ENCODE measurements at places on chromosomes 11 and 22. TPM values are rescaled to one million over a fixed set of nuclear protein-coding genes. Genes with fewer than 3 reads are reported as not detected.

GRCh38 chr11:21260101-21260500 is 590.7 kb downstream of the NELL1 start:
- H3K36me3 ChIP-seq: no peaks in the 10 kb centered on the region
- no peaks in the 10 kb centered on the region for H3K4me1 ChIP-seq
- no peak overlapping the region for H3K27ac ChIP-seq
- H3K4me3 ChIP-seq: no peak overlapping the region

DNA sequence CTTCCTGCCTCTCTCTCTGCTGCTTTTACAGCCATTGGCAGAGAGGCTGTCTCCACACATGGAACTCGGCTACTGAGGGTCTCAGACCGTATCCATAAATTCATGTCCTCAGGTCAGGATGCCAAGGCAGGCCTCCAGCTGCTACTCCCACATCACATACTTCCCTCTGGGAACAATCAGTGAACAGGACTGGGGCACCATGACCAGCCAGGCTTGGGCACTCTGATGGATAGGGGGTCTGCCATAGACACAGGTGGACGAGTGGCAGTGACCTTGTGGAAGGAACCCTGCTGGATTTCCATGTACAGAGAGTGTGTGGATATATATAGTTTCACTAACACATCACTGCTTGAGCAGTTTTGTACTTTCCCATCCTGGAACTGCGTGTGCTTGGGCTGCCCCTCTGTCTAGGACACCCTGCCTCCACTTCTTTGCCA is 97.7 kb upstream of the PARVA start:
- H3K36me3 ChIP-seq: no peaks in the 10 kb centered on the region
- DNase-seq: no peak
- no peak overlapping the region for H3K27ac ChIP-seq
- H3K4me3 ChIP-seq: no peak overlapping the region
- H3K27me3 ChIP-seq: no peaks in the 10 kb centered on the region

DNA sequence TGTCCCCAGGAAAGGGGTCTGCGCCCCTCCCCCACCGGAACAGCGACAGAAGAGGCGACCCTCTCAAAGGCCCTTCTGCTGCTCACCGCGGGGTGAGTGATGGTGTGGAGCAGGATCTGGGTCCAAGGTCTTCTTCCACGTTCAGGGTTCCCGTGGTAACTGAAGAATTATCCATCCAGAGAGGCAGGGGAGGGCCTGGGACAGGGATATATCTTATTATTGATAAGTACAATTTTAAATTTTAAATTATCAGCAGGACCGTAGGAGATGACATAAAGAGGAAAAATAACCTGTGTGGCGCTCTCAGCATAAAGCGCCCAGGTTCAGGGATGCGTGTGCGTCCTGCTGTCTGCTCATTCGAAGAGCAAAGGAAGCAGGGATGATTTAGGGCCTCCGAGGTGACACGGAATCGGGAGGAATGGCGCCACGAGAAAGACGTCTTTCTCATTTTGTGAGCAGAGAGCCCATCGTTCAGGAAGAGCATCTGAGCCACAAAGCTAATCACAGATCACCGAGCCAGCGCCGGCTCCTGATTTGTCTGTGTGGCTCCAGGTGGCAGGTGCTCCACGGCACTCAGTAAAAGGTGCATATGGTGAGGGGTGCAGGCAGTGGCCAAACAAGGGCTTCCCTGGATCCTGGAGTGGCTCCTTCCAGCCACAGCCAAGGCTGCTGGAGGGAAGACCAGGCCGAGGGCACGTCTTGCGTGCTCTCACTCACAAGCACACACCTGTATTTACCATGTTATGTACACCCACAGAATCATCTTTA is 19.3 kb downstream of the KRTAP5-5 start:
- H3K4me3 ChIP-seq: no peak overlapping the region
- no peaks in the 10 kb centered on the region for H3K27me3 ChIP-seq
- DNase-seq: no peak
- H3K36me3 ChIP-seq: no peaks in the 10 kb centered on the region
- peaks cover 5% of the 10 kb centered on the region for H3K4me1 ChIP-seq

DNA sequence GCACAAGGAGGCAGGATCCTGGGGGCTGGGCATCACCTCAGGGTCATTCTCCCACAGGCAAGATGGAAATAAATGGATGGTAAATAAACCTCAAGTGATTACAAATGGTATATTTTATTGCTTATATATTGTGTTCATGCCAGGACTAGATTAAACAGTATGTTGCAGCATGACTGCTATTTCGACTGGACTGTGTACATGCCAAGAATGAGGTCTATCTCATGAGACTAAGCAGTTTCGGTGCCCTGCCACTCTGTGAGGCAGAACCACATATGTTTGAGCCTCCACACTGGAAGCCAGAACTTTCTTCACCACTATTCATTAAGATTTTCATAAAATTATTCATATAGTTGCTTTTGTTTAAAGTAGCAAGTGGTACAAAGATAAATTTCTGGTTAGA is 140.2 kb downstream of the DDX10 start:
- no peaks in the 10 kb centered on the region for H3K27me3 ChIP-seq
- DNase-seq: no peak
- no peak overlapping the region for H3K4me3 ChIP-seq
- peaks cover 7% of the 10 kb centered on the region for H3K4me1 ChIP-seq
- H3K27ac ChIP-seq: no peak overlapping the region
- H3K36me3 ChIP-seq: no peaks in the 10 kb centered on the region

GRCh38 chr11:58125469-58125868 is at the start of gene OR9I1:
TSS of gene OR9I1 (minus strand) at chr11:58125530. CDS start at chr11:58119444, 6,086 bp downstream.
- H3K27me3 ChIP-seq: no peaks in the 10 kb centered on the region
- no peaks in the 10 kb centered on the region for H3K36me3 ChIP-seq
- H3K4me3 ChIP-seq: no peak within 1 kb of the TSS
- H3K4me1 ChIP-seq: no peaks in the 10 kb centered on the region
- DNase-seq: no peak

DNA sequence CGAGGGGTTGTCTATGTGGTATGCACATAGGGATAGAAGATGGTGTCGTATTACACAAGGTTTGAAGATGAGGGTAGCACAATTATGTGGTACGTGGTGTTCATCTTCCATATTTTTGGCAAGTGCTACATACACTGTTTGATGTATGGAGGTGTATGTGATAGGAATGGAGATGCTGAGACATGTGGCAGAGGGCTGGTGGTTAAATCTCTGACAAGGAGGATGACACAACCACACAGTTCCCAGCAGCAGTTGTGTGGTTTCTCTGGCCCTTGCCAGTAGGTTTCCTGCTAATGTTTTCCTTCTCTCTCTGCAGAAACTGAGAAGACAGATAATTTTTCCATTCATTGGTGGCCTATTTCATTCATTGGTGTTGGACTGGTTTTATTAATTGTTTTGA is 17.0 kb downstream of the NCR3LG1 start:
- H3K27ac ChIP-seq: no peak overlapping the region
- H3K27me3 ChIP-seq: no peaks in the 10 kb centered on the region
- peaks cover 3% of the 10 kb centered on the region for H3K36me3 ChIP-seq
- no peaks in the 10 kb centered on the region for H3K4me1 ChIP-seq
- DNase-seq: no peak

GRCh38 chr11:63911440-63911839 is 5.5 kb downstream of the RCOR2 start:
- H3K27me3 ChIP-seq: no peaks in the 10 kb centered on the region
- no peak overlapping the region for H3K27ac ChIP-seq
- peaks cover 8% of the 10 kb centered on the region for H3K36me3 ChIP-seq
- DNase-seq: no peak
- no peak overlapping the region for H3K4me3 ChIP-seq

GRCh38 chr11:1778141-1778911 is 14.6 kb upstream of the CTSD start:
- no peaks in the 10 kb centered on the region for H3K36me3 ChIP-seq
- DNase-seq: no peak
- no peak overlapping the region for H3K27ac ChIP-seq
- H3K4me1 ChIP-seq: no peaks in the 10 kb centered on the region
- no peaks in the 10 kb centered on the region for H3K27me3 ChIP-seq
- no peak overlapping the region for H3K4me3 ChIP-seq

GRCh38 chr11:65112546-65113360 is 1.1 kb downstream of the TM7SF2 start:
- H3K27ac ChIP-seq: peak overlapping the region; percentile 68
- peak; percentile 73 for DNase-seq
- peaks cover 25% of the 10 kb centered on the region for H3K36me3 ChIP-seq
- peak overlapping the region; percentile 60 for H3K4me3 ChIP-seq
- no peaks in the 10 kb centered on the region for H3K27me3 ChIP-seq

The XKR3 gene
- not detected for total RNA-seq

The MRGPRX2 gene
- total RNA-seq: not detected

The OR4C6 gene
- not detected for total RNA-seq

The KCNQ1OT1 gene
- total RNA-seq: 0.35 TPM

The CARNS1 gene
- 3.5 TPM for total RNA-seq

The APOA4 gene
- total RNA-seq: not detected

The MIOX gene
- not detected for total RNA-seq

The RAG2 gene
- total RNA-seq: not detected

Data from heart left ventricle (tissue), 16 donors.